ENCODE measurements at places on chromosomes 16 and 17. TPM values are rescaled to one million over a fixed set of nuclear protein-coding genes. Genes with fewer than 3 reads are reported as not detected.

- no peak for DNase-seq
These were observed 24.9 kb downstream of the MRTFB start for GRCh38 chr16:14095883-14096551.

The DLX4 gene
- total RNA-seq: not detected

- DNase-seq: no peak
These were observed 343.1 kb downstream of the C16orf95 start for GRCh38 chr16:86974120-86974519.

The HOXB8 gene
- total RNA-seq: 21.4 TPM

Measured in epithelial cell of proximal tubule (primary cell).